Skin of body (tissue), 3 donors: ENCODE measurements at places on chromosomes 1 and 21.

GRCh38 chr1:22021061-22021460 lies 19.6 kb downstream of the CELA3A start:
- DNase-seq, result no peak

- DNase-seq, result no peak
These were observed 55.4 kb upstream of the KIF26B start for GRCh38 chr1:245099401-245099800.

- DNase-seq, result no peak
These were observed 65.0 kb upstream of the KCND3 start for GRCh38 chr1:112054510-112054909.

GRCh38 chr21:42154237-42155044 lies 64.5 kb upstream of the ABCG1 start:
- no peak for DNase-seq

DNA sequence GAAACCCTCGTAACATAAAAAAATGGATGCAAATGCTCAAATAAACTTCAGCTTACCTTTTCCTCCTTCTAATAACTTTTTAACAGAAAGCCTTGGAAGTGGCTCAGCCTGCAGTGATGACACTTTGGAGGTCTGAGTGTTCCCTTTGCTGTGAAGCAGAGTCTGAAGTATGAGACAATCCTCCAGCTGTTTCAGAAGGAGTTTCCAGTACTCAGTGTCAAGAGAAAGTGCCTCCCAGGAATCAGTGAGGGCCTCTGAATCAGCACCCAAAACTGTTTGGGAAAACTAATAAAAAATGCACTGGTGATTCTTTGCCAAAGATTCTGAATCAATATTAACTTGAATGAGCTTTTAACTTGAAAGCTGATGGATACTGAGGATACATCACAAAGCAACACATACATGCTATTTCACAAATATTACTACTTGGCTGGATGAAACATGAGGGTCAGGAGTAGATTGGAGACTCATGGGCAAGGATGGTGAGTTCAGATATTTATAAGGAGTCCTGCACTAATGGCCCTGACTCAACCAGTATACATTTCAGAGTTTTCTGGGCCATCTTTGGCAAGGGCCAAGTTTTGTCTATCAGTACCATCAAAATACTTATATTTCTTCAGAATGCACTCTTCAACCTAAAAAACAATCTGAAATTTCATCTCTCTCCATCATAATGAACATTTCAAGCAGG lies 77.0 kb downstream of the IARS2 start:
- DNase-seq, result no peak

- DNase-seq, result no peak
These were observed 136.8 kb downstream of the NOS1AP start for GRCh38 chr1:162206300-162206699.

- no peak for DNase-seq
These were observed 20.4 kb upstream of the SMAP2 start for GRCh38 chr1:40353082-40353481.

DNA sequence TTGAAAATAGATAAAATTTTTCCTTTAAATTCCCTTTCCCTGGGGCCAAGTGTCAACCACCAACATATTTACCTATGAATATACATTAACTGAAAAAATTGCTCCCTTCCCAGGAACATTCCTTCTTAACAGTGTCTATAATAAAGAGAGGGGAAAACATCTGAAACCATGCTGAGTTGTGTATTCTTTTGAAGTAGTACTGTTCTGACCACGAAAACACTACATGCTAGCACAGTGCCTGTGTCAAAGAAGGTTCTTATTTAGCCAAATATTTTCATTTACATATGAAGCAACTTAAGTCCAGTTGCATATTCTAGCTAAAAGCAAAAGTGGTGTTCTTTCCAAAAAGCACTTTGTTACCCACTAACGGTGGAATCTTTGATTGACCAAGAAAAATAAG lies 311.2 kb downstream of the VAV3 start:
- DNase-seq, result no peak

DNA sequence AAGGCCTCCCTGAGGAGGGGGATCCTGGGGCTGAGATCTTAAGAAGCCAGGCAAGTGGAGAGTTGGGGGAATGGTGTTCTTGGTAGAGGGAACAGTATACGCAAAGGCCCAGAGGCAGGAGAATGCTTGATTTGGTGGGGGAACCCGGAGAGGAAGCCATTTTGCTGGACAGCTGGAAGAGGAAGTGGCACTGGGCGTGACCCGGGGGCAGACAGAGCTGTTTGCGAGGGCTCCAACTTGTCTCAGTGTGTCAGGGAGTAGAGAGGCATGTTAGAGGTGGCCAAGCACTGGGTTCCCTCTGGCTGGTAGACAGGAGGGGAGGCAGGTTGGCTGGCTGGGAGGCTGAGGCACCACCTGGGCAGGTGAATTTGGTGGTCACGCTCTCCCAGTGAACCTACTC lies 96.3 kb upstream of the ACTL8 start:
- DNase-seq, result no peak
